Pons (tissue), 1 donor: ENCODE measurements at places on chromosomes 3 and 15.

GRCh38 chr3:14569474-14570000 is 29.4 kb upstream of the GRIP2 start:
- no peak for DNase-seq

DNA sequence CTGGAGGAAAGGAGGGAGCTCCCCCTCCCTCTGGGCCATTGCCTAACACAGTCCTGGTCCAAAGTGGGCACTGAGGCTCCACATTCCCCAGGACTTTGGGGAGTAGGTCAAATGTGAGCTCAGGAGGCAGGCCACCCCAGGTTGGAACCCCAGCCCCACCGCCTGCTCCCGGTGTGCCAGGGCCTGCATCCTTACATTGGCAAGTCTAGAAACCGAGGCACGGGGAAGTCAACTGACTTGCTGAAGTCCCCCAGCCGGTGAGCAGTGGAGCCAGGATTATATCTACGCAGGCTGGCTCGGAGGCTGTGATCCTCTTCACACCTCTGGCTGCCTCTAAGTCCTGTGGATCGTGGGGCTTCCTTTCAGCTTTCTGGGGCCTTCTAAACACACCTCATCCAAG is 48.7 kb downstream of the RHCG start:
- no peak for DNase-seq

GRCh38 chr3:8224941-8225340 is 276.7 kb upstream of the LMCD1 start:
- DNase-seq, result no peak

GRCh38 chr15:89693696-89694095 is 3.1 kb downstream of the WDR93 start:
- no peak for DNase-seq

GRCh38 chr3:149421764-149422163 is 44.3 kb upstream of the TM4SF1 start:
- DNase-seq, result no peak

- no peak for DNase-seq
Measured at GRCh38 chr15:63051156-63052066, 8.9 kb downstream of the TPM1 start.

- no peak for DNase-seq
Measured at GRCh38 chr3:61733876-61734275, 172.5 kb downstream of the PTPRG start.

DNA sequence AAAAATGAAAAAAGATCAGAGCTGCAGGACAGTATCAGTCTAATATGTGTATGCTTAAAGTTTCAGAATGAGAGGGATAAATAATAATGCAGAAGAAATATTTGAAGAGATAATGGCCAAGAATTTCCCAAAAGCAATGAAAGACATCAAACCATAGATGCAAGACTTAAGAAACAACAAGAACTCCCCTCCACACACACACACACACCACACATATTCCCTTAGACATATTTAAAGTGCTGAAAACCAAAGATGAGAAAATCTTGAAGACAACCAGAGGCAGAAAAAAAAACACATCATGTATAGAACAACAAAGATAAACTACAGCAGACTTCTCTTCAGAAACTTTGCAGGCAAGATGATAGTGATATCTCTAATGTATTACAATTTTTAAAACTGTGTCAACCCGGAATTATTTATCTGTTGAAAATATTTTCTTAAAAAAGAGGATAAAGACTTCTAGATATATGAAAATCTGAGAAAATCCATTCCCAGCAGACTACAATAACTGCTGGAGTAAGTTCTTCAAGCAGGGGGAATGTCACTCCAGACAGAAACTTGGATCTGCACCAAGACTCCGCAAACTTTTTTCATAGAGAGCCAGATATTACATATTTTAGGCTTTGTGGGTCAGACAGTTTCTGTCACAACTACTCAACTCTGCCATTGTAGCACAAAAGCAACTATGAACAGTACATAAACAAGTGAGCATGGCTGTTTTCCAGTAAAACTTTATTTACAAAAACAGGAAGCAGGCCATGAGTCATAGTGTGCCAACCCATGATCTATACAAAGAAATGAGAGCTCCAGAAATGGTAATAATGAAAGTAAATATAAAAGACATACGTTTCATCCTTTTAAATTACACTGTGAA is 223.4 kb upstream of the CGNL1 start:
- DNase-seq, result no peak

DNA sequence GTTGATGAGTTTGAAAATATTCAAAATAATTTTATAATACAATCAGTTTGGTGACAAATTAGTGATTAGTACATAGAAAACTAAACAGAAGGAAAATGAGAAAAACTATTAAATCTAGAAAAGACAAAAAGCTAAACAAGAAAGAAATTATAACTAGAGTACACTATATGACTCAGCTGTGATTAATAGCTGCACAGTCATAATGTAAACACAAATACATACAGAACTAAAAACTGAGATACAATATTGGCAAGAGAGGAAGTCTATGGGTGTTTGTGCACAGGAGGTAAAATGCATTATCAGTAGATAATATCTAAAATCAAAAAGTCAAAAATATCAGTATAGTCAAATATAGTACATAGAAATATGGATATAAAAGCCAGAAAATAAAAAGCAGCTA is 80.7 kb upstream of the PCSK6 start:
- no peak for DNase-seq

- DNase-seq, result peak; percentile 93
Measured at GRCh38 chr3:154247806-154248415, 76.4 kb downstream of the DHX36 start.

DNA sequence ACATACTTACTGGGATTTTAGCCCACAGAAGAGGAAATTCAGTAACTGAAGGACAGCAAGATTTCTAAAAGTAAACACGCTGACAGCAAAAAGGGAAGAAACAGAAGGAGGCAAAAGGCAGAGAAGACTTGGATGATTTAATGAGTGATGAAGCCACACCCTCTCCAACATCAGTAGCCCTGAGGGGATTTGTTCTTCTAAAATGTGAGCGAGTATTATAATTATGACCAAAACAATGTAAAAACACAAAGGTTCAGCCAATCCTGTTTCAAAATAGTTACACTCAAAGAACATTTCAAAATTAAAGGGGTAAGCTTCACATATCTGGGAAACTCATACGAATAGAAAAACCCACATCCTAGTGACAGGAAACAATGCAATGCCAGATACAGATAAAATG is 25.0 kb downstream of the MCCC1 start:
- peak; percentile 20 for DNase-seq

DNA sequence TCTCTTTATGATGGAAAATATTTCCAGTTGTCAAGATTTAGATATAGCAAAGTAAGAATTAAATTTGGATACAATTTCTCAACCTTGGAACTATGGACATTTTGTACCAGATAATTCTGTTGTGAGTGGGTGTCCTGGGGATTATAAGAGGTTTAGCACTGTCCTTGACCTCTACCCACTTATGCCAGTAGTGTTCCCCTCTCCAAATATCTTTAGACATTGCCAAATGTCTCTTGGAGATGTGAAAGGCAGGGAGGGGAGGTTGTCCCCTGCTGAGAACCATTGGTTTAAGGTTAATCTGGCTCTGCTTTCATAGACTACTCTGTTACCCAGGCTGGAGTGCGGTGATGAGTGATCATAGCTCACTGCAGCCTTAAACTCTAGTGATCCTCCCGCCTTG is at the start of gene EBLN2:
EBLN2 (plus strand) TSS at position 244 of the 400 bp plus-strand sequence. CDS start 423 bp downstream, outside the sequence.
- DNase-seq, result no peak
